ENCODE measurements at places on chromosomes 2 and 18. TPM values are rescaled to one million over a fixed set of nuclear protein-coding genes. Genes with fewer than 3 reads are reported as not detected.

DNA sequence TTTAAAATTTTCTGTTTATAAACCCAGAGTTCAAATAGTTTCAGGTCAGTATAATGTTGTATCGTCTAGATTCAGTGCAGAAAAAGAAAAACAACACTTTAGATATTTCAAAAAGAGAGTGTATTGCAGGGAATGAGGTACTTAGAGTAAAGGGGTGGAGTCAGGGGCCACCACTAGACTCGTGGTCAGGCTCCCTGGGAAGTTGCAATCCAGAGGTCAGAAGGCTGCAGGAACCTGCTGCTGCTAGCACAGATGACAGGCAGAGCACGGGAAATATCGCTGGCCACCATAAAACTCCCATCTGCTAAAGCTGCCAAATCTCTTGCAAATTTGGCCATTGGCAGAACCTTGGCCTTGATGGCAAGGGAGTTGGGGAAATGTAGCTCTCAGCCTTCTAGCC is 64.6 kb downstream of the THNSL2 start:
- no peak overlapping the region for H3K4me3 ChIP-seq
- DNase-seq, result no peak
- no peaks in the 10 kb centered on the region for H3K27me3 ChIP-seq
- no peaks in the 10 kb centered on the region for H3K36me3 ChIP-seq
- H3K4me1 ChIP-seq, result no peaks in the 10 kb centered on the region

The SERPINB2 gene
- 16.2 TPM for total RNA-seq

The MYCN gene
- 0.32 TPM for total RNA-seq

The PCARE gene
- total RNA-seq, result not detected

DNA sequence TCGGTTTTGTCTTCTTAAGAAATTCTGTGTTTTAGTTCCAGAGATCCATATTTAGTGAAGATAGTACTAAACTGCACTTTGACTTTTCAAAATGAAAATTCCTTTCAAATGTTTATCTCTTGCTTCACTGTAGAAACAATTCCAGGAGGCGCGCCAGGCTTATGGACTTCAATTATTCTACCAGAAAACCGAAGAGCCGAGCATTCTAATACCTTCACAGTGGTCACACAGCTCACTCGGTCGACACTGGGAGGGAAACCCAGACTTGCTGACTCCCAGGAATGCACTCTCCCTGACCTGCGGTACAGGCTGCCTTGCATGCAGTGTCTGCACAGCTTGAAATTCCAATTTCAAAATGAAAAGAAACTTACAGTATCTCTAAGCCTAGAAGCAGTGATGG is 119.9 kb upstream of the PIEZO2 start:
- peaks cover 3% of the 10 kb centered on the region for H3K27me3 ChIP-seq
- H3K27ac ChIP-seq, result no peak overlapping the region
- no peaks in the 10 kb centered on the region for H3K4me1 ChIP-seq
- H3K36me3 ChIP-seq, result no peaks in the 10 kb centered on the region
- H3K4me3 ChIP-seq, result no peak overlapping the region

All from breast epithelium (tissue), 4 donors.